ENCODE measurements at places on chromosomes 5 and 9.

GRCh38 chr5:126031989-126032716, 391.1 kb upstream of the GRAMD2B start:
- no peak for DNase-seq

DNA sequence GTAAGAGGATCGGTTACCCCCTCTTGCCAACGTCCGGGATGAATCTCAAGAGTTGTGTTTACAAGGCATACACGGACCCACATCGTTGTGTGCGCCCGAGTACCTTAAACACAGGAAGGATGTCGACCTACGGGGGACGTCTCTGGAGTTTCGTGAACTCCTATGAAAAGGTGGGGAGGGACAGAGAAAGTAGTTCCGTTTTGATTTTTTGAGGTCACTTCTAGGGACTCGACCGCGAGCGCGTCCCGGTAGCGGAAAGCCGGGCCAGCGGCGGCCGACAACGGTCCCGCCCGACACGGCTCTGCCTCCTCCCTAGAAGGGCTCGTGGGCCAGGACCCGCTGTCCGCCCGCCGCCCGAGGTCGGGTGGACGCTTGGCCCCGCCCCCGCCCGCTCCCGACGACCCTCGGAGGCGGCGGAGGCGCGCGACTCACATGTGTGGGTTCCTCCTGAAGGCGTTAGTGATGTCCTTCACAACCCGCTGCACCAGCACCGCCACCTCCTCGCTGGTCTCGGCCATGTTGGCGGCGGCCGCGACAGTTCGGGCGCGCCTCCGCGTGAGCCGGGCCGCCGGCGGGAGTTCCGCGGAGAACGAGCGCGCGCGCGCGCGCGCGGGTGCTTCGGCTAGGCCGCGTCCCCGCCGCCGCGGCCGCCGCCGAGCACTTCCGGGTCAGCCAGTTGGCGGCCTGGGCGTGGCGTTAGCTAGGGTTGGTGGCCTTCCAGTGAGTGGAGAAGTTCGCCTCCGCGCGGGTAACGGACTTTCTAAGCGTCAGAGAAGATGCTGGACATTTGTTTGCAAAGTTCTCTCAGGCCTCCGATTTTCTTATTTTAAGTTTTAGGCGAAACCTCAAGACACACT, at the start of gene PTAR1:
Gene PTAR1, minus strand, starts transcription at position 591 of the 857 bp plus-strand sequence. Its CDS starts 73 bp downstream, at position 518.
- peak; percentile 88 for DNase-seq

DNA sequence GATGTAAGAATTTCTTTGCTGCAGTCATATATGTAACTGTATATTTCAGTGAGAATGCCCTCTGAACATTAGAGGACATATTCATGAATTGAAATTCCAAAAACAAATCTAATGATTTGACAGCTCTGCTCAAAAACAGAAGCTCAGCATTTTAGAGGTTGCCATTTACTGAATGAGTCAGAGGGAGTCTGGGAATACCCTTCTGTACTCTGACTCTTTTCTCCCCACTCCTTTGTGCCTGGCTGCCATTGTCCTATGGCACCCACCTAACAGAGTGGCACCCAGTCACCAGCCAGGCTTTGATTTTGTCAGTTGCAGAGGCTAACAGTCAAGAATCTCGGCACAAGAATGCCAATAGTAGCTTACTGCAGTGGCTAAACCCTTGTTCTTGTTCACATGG, 133.6 kb downstream of the ATG10 start:
- DNase-seq: no peak

DNA sequence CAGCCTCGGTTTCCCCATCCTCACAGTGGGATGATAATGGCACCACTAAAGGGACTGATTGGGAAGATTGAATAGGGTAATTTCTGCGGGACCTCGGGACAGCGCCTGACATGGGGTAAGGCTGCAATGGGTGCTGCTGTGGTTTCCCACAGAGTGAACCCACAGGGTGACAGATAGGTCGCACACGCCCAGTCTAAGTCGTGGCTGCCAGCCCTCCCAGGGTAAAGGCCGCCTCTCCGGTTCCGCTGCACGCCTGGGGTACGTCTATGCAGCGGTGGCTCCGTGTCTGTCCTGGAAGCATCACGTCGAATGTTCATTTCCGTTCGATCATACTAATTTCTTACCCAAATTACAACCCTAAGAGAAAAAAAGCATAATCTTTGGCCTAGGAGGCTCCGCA, 631 bp downstream of the CFAP77 start:
- no peak for DNase-seq

DNA sequence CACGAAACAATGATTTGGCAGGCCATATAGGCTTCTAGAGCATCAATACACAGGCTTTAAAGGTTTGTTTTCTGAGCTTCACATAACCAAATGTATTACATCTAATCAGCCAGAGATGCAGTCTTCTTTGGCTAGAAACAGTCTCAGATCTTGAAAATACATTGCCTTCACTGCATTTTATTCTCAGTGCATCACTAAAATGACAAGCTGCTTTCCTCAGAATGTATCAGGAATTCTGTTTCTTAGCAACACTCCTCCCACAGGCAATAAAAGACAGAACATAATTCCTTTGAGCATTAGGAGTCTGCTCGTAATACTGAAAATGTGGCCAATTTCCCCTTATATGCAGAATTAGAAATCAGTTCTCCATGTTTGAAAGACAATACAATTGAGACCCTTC, 36.9 kb downstream of the FEM1C start:
- no peak for DNase-seq

DNA sequence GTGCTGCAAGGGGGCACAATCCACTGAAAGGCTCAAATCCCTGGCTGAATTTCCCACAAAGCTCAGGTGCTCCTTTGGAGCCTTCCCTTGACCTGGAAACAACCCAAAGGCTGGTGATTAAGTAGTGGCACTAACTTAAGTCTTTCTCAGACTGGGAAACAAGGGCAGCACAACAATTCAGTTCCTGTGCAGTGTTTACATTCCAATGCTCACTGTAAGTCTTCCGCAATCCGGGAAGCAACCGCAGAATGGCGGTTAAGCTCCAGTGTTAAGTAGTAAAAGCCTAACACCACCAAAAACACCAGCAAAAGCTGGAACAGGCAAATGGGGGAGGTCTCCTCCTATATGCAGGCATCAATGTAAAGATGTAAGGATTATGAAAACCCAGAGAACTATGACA, 117.2 kb downstream of the TRPM3 start:
- no peak for DNase-seq

DNA sequence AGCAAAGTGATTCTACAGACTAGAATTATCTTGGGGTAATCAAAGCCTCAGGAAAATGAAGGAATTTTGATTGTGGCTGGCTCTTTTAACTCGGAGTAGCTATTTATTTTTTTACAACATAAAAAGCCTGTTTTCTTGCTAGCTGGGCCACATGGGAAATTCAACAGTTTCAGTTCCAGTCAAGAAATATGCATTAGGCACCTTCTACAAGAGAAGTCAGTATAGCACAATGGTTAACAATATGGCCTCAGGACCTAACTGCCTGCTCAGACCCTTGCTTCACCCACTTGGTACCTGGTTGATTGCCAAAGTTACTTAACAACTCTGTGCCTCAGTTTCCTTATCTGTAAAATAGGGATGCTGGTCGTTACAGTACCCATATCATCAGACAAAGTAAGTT, 586.2 kb downstream of the ZNF608 start:
- no peak for DNase-seq

DNA sequence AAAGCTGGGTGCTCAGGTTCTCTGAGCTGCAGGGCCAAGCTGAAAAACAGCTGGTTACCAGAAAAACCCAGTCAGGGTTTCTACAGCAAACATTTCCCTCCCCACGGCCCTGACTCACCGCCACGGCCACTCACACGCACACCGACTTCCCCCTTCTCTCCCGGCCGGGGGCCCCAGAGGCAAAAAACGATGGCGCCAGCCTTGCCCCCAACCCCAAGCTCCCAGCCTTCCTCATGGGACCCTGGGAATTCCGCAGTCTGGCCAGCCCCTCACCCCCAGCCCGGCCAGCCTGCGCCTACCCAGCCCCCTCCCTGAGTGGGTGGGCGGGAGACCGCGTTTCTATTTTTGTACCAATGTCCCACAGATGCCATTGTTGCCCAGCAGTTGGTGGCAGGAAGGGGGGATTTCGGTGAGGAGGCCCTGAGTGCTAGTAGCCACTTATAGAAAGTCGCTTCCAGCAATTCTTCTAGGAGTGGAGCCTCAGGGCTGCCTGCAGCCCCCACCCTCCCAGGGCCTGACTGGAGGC, 18.4 kb downstream of the ENG start:
- DNase-seq: peak; percentile 86

- DNase-seq: peak; percentile 16
Measured at GRCh38 chr9:6896562-6896961, 138.8 kb downstream of the KDM4C start.

DNA sequence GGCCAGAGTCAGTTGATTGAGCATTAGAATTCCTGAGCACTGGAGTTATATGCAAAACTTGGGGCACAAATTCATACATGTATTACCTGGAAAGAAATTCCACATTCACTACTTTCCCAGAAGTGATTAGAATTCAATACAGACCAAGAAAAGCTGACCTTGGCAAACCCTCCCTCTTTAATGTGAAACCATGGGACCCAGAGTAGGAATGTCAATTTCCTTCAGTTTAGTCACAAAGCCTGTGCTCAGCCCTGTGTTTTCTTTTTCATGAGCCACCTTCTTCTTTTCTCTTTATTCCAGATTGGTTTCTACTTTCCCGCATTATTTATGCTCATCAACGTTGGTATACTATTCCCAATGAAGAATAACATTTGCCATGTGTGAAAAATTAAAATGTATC, 420.2 kb downstream of the CDH12 start:
- DNase-seq: no peak

DNA sequence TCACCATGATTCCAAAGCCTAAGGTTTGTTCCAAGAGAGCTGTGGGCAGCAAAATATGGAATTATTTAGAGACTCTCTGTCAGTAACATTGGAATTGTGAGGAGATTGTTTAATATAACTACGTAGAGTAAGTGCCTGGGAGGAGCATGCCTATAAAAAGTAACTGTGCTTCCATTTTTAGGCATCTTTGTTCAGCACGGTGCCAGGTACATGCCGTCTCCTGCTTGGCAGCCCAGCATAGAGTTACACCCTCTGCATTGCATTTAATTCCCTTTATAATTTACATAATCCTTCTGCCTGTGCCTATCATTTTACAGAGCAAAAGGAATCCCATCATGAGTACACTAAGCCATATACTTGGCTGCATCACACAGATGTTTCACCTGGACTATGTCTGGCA, 32.1 kb upstream of the ALDH1A1 start:
- no peak for DNase-seq

DNA sequence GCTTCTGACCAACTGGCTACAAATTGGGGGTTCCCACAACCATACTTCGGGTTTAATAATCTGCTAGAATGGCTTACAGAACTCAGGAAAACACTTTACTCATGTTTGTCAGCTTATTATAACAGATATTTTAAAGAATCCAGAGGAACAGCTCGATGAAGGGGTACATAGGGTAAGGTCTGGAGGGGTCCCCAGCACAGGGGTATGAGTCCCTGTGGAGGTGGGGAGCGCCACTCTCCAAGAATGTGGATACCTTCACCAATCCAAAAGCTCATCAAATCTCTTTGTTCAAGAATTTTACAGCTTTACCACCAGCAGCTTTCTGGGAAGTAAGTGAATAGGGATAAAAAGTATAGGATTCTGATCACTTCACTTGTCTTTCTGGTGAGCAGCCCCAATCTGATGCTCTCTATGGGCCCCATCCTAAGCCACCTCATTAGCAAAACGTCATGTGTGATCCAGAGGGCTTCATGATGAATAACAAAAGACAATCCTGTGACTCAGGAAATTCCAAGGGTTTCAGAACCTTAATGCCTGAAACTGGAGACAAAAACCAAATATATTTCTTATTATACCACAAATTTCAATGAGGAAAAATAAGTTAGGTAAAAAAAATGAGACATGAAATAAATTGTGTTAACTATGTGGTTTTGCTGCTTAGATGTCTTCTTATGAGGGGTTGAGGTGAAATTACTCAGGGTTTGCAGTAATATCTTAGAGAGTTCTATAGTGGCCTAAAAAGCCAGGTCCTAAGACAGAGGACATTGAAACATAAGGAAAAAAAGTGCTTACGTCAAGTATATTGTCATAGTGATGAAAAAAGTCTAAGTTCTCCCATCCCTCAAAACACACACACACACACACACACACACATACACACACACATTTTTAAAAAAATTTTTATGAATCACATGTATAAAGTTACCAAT, 290.5 kb downstream of the ANXA1 start:
- DNase-seq: no peak

GRCh38 chr9:3151672-3152576, 308.0 kb upstream of the PUM3 start:
- no peak for DNase-seq

Measured in kidney capillary endothelial cell (primary cell).